ENCODE measurements at places on chromosomes 5 and 9.

GRCh38 chr5:165616490-165617405 lies 2111.3 kb downstream of the MAT2B start:
- no peak overlapping the region for H3K27ac ChIP-seq
- no peaks in the 10 kb centered on the region for H3K4me1 ChIP-seq
- no peaks in the 10 kb centered on the region for H3K36me3 ChIP-seq

GRCh38 chr5:128962211-128962610 lies 3.1 kb upstream of the SLC27A6 start:
- no peak overlapping the region for H3K4me3 ChIP-seq
- H3K27me3 ChIP-seq: no peaks in the 10 kb centered on the region
- no peak overlapping the region for H3K27ac ChIP-seq
- no peaks in the 10 kb centered on the region for H3K36me3 ChIP-seq
- DNase-seq: no peak

DNA sequence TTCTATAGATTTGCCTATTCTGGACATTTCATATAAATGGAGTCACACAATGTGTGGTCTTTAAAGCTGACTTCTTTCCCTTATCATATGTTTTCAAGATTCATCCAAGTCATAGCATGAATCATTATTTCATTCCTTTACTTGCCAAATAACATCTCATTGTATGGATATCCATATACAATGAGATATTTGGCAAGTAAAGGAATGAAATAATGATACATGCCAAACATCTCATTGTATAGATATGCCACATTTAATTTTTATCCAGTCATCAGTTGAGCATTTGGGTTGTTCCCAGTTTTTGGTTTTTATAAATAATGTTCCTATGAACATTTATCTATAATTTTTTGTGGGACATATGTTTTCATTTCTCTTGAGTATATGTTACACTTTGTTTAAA lies 20.5 kb upstream of the OR2K2 start:
- H3K36me3 ChIP-seq: no peaks in the 10 kb centered on the region
- no peak for DNase-seq
- H3K4me3 ChIP-seq: no peak overlapping the region
- no peaks in the 10 kb centered on the region for H3K4me1 ChIP-seq

DNA sequence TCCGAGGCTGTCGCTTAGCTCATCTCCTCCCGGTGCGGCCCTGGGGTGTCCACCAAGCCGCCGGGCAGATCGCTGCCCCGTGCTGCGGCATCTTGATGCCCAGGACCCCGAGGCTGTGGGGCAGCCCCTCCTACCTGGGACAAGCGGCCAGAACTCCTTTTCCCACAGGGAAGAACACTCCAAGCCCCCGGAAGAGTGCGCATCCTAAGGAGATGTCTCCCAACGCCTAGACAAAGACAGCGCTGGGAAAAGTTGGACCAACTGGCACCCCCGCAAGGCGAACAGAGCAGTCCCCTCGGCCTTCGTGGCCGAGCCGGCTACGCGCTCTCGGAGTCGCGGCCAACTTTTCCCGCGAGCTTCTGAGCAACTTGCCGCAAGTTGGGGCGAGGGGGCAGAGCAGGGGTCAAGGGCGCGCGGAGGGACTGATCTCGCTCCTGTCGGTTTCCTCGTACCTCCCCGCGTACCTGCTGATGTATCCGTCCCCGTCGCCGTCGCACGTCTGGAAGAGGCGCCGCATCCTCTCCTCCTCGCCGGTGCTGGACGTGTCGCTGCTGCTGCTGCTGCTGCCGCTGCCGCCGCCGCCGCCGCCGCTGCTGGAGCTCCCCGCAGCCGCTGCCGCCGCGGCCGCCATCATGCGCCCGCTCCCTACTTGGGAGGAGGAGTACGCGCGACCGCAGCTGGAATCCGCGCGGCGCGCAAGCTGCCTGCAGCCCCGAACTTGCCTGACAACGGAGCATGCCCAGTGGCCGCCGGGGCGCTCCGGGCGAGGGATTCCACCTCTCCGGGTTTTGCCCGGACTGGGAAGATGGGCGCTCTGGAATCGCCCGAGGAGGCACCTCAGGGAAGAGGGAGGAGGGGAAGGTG lies at the start of gene MCC:
Gene MCC, minus strand, starts transcription at position 673 of the 864 bp plus-strand sequence.
- H3K4me3 ChIP-seq: peak within 1 kb of the TSS; percentile 62
- no peaks in the 10 kb centered on the region for H3K36me3 ChIP-seq
- DNase-seq: no peak
- peaks cover 22% of the 10 kb centered on the region for H3K4me1 ChIP-seq
- peaks cover 17% of the 10 kb centered on the region for H3K27me3 ChIP-seq

- H3K4me1 ChIP-seq: no peaks in the 10 kb centered on the region
- DNase-seq: no peak
- H3K27ac ChIP-seq: no peak overlapping the region
- no peaks in the 10 kb centered on the region for H3K36me3 ChIP-seq
Observed at GRCh38 chr5:73654171-73654811, 28.3 kb downstream of the ARHGEF28 start.

DNA sequence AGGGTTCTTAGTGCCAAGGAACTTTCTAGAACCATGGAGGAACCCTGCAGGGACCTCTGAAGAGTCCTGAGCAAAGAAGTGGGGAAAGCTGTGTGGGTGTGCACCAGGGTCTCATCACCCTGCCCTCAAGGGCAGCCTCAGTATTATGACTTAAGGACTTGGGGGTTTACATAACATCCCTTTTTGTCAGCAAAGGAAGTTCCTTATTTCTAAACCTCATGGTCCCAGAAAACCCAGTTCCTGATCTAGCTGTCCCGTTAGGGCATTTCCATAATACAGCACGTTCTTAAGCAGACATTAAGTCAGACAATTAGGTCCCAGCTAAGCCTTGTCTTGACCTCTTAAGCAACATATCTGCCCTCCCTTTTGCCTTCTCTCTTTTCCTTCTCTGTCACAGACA lies 57.3 kb downstream of the DAPK1 start:
- H3K4me3 ChIP-seq: no peak overlapping the region
- no peak for DNase-seq
- no peaks in the 10 kb centered on the region for H3K27me3 ChIP-seq
- H3K36me3 ChIP-seq: no peaks in the 10 kb centered on the region
- no peak overlapping the region for H3K27ac ChIP-seq

- no peak overlapping the region for H3K4me3 ChIP-seq
- DNase-seq: no peak
- H3K27ac ChIP-seq: no peak overlapping the region
- peaks cover 5% of the 10 kb centered on the region for H3K36me3 ChIP-seq
Observed at GRCh38 chr5:54547711-54548250, 30.2 kb downstream of the SNX18 start.

DNA sequence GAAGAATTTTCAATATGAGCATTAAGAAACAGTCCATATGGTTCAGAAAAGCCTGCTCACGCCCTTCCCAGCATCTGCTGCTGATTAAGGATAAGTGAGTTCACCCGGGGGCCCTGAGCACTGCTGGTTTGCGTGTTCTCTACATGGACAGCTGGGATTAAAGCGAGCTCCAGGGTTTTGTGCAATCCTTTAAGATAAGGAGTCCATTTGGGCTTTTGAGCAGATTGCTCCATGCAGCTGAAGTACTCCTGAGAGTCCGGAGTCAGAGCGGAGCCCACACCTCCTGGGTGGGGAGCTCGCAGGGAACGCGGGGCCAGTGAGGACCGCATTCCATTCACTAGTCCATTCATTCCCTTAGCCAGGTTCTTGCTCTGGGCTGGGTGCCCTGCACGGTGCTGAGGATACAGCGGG lies 149.3 kb upstream of the COL5A1 start:
- no peaks in the 10 kb centered on the region for H3K36me3 ChIP-seq
- DNase-seq: no peak
- no peak overlapping the region for H3K4me3 ChIP-seq
- no peaks in the 10 kb centered on the region for H3K4me1 ChIP-seq

GRCh38 chr5:157471709-157472108 lies 11.7 kb downstream of the NIPAL4 start:
- H3K27ac ChIP-seq: no peak overlapping the region
- H3K36me3 ChIP-seq: peaks cover 5% of the 10 kb centered on the region
- H3K4me3 ChIP-seq: no peak overlapping the region
- no peaks in the 10 kb centered on the region for H3K27me3 ChIP-seq
- DNase-seq: no peak

DNA sequence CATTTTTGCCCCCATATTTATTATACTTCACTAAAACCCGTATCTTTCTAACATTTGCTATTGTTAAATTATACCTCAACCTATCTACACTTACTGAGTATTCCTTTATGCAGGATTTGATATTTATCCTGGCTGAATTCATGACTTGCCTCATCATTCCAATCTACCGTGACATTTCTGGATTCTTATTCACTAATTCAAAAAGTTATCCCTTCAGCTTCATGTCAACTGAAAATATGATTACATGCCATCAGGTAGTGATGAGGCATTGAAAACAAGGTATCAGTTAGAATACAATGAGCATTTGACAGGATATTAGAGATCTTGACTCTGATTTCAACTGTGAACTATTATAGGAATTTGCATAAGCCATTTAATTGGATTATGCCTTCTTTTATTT lies 2171.9 kb upstream of the WWC1 start:
- no peaks in the 10 kb centered on the region for H3K4me1 ChIP-seq
- no peak overlapping the region for H3K4me3 ChIP-seq
- no peak overlapping the region for H3K27ac ChIP-seq
- no peaks in the 10 kb centered on the region for H3K27me3 ChIP-seq
- DNase-seq: no peak

DNA sequence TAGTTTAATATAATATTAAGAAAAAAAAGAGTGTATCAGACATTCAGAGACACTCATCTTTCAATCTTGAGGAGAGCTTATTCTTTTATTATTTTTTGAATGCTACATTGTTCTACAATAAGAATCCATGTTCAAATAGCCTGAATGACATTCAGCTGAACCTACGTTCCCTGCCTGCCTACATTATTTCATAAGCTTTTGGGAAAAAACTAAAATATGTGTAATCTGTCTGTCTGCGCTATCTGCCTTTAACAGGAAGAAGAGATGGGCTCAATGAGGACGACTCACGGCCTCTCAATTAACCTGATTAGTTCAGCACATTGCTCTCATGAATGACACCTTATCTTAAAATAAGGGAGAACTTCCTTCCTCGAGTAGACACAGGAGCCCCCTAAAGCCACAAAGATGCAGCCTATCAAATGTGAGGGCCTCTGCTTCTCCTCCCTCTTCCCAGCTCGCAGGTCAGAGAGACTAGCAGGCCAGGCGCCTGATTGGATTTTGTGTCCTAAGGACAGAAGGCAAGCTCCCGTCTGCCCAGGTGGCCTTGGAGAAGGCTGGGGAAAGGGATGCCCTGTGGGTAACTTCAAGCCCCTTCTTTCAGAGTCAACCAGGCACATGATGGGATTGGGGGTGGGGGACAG lies 37.8 kb downstream of the EBF1 start:
- H3K4me1 ChIP-seq: no peaks in the 10 kb centered on the region
- no peaks in the 10 kb centered on the region for H3K36me3 ChIP-seq
- no peak overlapping the region for H3K4me3 ChIP-seq
- H3K27me3 ChIP-seq: peaks cover 4% of the 10 kb centered on the region

GRCh38 chr9:94734054-94734754 lies 7.7 kb downstream of the AOPEP start:
- H3K4me1 ChIP-seq: no peaks in the 10 kb centered on the region
- no peak overlapping the region for H3K4me3 ChIP-seq
- H3K36me3 ChIP-seq: no peaks in the 10 kb centered on the region

- no peaks in the 10 kb centered on the region for H3K27me3 ChIP-seq
- H3K4me1 ChIP-seq: no peaks in the 10 kb centered on the region
- no peak overlapping the region for H3K4me3 ChIP-seq
- no peak overlapping the region for H3K27ac ChIP-seq
Observed at GRCh38 chr9:95715868-95716435, 159.5 kb upstream of the ERCC6L2 start.

DNA sequence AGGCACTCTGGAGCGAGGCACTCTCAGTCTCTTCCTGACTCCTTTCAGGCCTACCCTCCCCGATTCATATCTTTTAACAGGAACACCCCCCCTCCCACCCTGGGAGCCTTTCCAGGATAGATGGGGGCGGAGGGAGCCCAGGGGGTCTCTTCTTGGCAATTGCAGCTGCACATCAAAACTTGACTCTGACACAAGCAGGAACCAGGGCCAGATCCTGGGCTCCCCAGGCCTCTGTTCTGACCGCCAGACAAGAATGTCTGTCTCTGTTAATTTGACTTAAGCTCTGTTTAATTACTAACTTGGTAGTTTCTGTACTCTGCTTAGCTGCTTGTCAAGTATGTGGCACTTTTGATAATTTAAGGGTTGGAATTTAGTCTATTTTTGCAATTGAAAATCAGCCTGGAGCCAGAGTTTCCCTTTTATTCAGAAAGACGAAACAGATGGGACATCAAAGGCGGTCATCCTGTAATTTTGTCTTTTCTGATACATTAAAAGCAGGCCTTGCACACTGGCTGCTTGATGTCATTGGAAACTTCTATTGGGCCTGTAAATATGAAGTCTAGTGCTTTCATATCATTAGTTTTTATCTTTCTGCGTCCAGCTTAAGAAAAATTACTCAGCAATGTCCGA lies 43.3 kb downstream of the ACTL7B start:
- H3K27ac ChIP-seq: no peak overlapping the region
- no peaks in the 10 kb centered on the region for H3K27me3 ChIP-seq
- no peaks in the 10 kb centered on the region for H3K4me1 ChIP-seq
- H3K36me3 ChIP-seq: no peaks in the 10 kb centered on the region
- DNase-seq: no peak
- H3K4me3 ChIP-seq: no peak overlapping the region

DNA sequence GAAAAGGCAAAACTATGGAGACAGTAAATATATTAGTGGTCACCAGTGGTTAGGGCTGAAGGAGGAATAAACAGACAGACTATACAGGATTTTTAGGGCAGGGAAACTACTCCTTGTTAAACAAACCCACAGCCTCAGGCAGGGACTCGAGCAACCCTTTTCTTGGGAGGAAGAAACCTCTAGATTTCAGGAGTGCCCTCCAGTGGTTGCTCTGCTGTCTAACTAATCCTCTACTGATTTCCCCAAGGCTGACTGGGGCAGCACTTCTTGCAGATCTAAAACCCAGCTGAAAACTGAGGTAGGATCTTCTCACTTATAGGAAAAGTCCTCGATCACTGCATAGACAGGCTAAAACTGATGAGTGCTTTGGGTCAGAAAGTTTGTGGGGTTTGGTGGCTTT lies 176.8 kb downstream of the ISOC1 start:
- H3K27me3 ChIP-seq: no peaks in the 10 kb centered on the region
- H3K27ac ChIP-seq: no peak overlapping the region
- no peaks in the 10 kb centered on the region for H3K36me3 ChIP-seq
- no peak overlapping the region for H3K4me3 ChIP-seq
- DNase-seq: no peak
- H3K4me1 ChIP-seq: no peaks in the 10 kb centered on the region

DNA sequence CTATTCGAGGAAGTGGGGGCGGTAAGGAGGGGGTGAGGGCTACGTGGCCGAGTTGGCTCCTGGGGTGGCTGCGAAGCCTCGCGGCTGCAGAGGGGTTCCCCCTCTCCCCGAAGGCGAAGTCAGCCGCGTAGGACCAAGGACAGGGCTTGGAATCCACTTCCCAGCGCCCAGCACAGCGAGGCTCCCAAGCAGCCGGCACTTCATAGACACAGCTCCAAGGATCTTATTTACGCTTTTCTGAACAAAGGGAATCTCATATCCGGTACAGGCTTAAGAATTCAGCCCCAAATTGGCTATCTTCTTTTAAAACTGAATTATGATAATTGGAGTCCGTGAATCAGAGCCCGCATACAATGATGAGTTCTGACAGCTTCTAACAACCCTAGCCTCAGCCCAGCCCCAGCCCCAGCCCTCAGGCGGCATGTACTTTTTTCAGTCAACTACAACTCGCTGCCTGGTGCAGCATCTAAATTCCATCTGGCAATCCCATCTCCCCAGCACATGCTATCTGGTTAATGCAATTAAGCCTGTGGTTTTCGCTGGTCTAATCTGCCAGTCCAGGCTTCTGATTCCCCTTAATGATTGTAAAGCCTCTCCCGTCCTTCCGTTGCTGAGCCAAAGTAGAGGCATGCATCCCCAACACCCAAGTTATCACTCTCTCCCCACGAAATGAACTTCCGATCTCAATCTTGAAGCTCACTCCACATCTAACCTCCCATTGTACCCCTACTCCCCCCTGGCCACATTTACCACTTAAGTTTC lies 1.0 kb downstream of the ELAVL2 start:
- H3K27me3 ChIP-seq: peaks cover 17% of the 10 kb centered on the region
- no peak overlapping the region for H3K4me3 ChIP-seq
- H3K36me3 ChIP-seq: no peaks in the 10 kb centered on the region
- no peaks in the 10 kb centered on the region for H3K4me1 ChIP-seq
- no peak overlapping the region for H3K27ac ChIP-seq

All from effector memory CD4-positive, alpha-beta T cell (primary cell).